ENCODE measurements at places on chromosomes 2 and 18. TPM values are rescaled to one million over a fixed set of nuclear protein-coding genes. Genes with fewer than 3 reads are reported as not detected.

DNA sequence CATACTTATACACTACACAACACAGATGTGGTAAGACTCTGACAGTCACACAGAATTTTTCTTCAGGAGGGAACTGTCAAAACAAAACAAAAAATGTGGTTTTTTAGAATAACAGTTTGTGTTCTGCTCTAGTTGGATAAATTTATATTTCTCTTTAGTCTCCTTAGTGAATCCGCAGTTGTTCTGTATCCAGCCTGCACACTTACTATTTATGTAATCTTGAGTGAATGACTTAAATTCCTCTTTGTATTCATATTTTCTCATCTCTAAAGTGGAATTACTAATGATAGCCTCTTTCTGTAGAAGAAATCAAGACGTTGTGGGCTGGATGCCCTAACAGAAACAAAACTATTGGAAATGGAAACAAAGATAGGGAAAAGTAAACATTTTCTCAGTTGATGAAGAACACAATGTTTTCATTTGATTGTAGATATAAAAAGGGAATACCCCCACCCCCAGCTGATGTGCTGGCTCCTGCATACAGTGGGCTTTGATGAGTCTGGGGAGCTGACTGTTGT is 375.2 kb downstream of the TRIB2 start:
- no peaks in the 10 kb centered on the region for H3K36me3 ChIP-seq
- DNase-seq, result peak; percentile 63
- no peak overlapping the region for H3K4me3 ChIP-seq
- no peaks in the 10 kb centered on the region for H3K27me3 ChIP-seq

Gene SOWAHC
- 12.6 TPM for total RNA-seq

DNA sequence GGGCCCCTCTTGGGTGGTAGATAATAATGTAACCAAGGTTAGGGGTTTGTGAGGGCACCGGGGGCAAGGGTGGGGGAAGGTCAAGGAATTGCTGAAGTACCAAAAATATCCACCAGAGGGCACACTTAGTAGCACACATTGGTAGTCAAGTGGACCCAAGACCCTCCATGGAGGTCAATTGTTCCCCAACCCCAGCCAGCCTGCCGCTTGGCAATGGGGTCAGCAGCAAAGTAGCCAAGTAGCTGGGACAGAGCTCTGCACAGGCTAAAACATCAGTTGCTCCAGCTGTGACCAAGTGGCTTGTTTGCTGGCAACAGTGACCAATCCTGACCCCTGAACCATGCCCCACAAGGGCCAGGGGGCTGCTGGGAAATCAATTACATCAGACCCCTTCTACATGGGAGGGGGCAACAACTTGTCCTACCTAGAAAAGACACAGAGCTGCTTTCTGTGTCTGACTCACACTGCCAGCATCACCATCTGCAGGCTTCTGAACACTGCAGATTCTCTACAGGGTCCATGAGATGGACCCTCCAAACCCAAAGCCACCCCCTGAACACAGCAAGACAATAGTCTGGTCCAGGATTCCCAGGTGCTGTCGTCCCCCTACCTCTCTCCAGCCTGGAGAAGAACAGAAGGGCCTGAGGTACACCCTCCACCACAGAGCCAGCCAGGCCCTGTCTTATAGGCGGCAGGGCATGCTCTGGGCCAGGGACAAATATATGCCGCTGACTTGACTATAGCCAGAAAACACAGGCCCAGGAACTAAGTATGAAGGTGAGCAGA is 76.0 kb downstream of the EMX1 start:
- H3K27me3 ChIP-seq, result no peaks in the 10 kb centered on the region
- H3K36me3 ChIP-seq, result peaks cover 40% of the 10 kb centered on the region
- H3K27ac ChIP-seq, result no peak overlapping the region
- no peak for DNase-seq
- no peaks in the 10 kb centered on the region for H3K4me1 ChIP-seq

- no peak overlapping the region for H3K4me3 ChIP-seq
- no peak for DNase-seq
- no peaks in the 10 kb centered on the region for H3K27me3 ChIP-seq
- H3K27ac ChIP-seq, result no peak overlapping the region
- H3K36me3 ChIP-seq, result no peaks in the 10 kb centered on the region
These were observed 1303.1 kb upstream of the ZEB2 start for GRCh38 chr2:145822892-145823534.

DNA sequence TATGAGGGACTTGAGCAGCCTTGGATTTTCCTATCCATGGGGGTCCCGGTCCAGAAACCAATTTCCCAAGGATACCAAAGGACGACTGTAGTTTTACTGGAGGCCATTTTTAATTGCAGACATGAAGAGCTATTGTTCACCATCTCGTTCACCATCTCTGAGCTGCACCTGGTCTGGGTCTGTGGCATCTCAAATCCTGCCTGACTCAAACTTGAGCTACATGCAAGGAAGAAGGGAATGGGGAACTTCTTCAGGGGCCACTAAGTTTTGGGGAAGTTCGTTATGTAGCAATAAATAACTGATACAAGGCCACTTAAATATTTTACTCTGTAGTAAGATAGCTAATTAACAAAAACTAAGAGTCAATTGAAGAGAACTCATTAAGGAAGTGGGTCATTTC is 2.1 kb upstream of the SMCHD1 start:
- H3K27me3 ChIP-seq, result no peaks in the 10 kb centered on the region
- peaks cover 34% of the 10 kb centered on the region for H3K4me1 ChIP-seq
- H3K36me3 ChIP-seq, result no peaks in the 10 kb centered on the region
- no peak overlapping the region for H3K27ac ChIP-seq
- DNase-seq, result no peak

- peaks cover 71% of the 10 kb centered on the region for H3K4me1 ChIP-seq
- H3K27ac ChIP-seq, result no peak overlapping the region
- no peak for DNase-seq
These were observed 64.6 kb downstream of the SPTBN1 start for GRCh38 chr2:54520687-54521086.

GRCh38 chr2:55431982-55432627 is 12.4 kb upstream of the CCDC88A start:
- no peak overlapping the region for H3K4me3 ChIP-seq
- H3K4me1 ChIP-seq, result no peaks in the 10 kb centered on the region
- H3K27ac ChIP-seq, result no peak overlapping the region
- no peak for DNase-seq

- H3K4me1 ChIP-seq, result peaks cover 15% of the 10 kb centered on the region
- H3K27me3 ChIP-seq, result peaks cover 30% of the 10 kb centered on the region
- no peak for DNase-seq
These were observed 65.4 kb upstream of the HNRNPA3 start for GRCh38 chr2:177147093-177147694.

Gene GCG
- total RNA-seq, result not detected

GRCh38 chr2:181781078-181781786 is 100.9 kb upstream of the NEUROD1 start:
- no peak for DNase-seq
- no peaks in the 10 kb centered on the region for H3K27me3 ChIP-seq
- H3K4me3 ChIP-seq, result no peak overlapping the region
- no peak overlapping the region for H3K27ac ChIP-seq
- H3K36me3 ChIP-seq, result no peaks in the 10 kb centered on the region
- peaks cover 6% of the 10 kb centered on the region for H3K4me1 ChIP-seq

- no peak overlapping the region for H3K27ac ChIP-seq
- H3K4me3 ChIP-seq, result no peak overlapping the region
- no peaks in the 10 kb centered on the region for H3K27me3 ChIP-seq
- H3K4me1 ChIP-seq, result no peaks in the 10 kb centered on the region
These were observed 324.2 kb downstream of the PDE11A start for GRCh38 chr2:177748360-177748759.

Gene DYNC2LI1
- 17.8 TPM for total RNA-seq

- no peaks in the 10 kb centered on the region for H3K36me3 ChIP-seq
- no peak for DNase-seq
- H3K27me3 ChIP-seq, result no peaks in the 10 kb centered on the region
- no peak overlapping the region for H3K4me3 ChIP-seq
These were observed 636.8 kb upstream of the LINC00305 start for GRCh38 chr18:64785686-64786085.

Gene DHRS9
- 8.5 TPM for total RNA-seq

Gene SERPINB7
- total RNA-seq, result 0.32 TPM

Gene IL1A
- total RNA-seq, result 0.50 TPM

Gene IL36RN
- not detected for total RNA-seq

DNA sequence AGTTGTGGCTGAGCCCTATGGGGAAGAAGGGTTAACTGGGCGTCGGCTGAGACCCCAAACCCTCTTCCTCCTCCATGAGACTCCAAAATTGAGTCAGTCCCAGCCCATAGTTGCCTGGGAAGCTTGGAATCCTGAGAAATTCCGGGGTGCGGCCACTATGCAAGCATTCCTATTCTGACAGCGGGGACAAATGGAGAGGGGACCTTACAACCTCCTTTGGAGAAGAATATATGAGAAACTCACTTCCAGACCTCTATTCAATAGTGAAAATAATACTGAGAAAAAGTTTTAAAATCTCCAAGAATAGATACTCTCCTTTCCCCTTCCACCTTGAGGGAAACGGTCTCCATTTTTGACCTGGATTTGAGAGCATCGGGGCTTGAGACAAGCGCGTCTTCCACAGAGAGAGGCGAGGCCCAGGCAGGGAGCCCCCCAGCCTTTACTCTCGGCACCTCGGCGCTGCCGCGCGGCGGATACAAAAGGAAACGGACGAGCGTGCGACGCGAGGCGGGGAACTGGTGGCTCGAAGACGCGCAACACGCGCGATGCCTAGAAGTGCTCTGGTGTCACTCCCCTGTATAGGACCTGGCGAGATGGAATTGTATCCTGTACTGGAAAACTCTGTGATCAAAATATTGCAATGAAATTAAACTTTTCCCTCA is 11.1 kb downstream of the NR4A2 start:
- DNase-seq, result no peak
- H3K36me3 ChIP-seq, result peaks cover 11% of the 10 kb centered on the region
- peaks cover 34% of the 10 kb centered on the region for H3K27me3 ChIP-seq
- H3K4me3 ChIP-seq, result peak overlapping the region; percentile 12

Data from left lung (tissue), 14 donors.